ENCODE measurements at places on chromosomes 2 and 18.

DNA sequence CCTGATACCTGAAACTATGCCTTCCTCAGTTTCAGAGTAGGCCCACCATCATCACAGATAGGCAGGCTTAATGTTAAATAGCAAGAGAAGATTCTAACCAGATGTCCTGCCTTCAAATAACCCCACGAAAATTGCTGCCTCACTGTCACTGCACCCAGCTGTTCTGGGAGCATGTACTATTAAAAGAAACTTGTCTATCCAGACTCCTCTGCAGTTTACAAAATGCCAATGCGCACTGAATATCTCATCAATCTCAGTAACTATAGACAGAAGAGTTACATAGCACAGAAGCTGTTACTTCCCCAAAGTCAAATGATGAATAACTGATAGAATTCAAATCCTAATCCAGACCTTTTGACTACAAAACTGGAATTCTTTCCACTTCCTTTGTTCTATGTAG is 43.9 kb downstream of the WDR75 start:
- no peak for DNase-seq

DNA sequence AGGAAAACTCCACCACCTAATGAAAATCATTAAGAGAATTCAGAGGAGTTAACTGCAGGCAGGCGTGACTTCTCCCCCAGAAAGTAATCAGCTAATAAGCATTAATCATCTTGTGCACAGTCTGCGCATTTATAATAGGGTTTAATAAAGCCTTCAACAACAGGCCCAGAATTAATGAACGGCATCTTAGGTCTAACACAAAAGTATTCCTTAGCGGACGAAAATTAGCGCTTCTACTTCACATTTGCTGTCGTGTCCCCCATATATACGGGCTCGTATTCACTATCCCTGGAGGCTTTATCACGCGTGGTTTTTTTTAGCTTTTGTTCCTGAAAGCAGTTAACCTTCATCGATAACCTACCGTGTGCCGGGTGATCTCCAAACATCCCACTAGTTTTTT is 1.8 kb downstream of the ATP8B1 start:
- DNase-seq = no peak

DNA sequence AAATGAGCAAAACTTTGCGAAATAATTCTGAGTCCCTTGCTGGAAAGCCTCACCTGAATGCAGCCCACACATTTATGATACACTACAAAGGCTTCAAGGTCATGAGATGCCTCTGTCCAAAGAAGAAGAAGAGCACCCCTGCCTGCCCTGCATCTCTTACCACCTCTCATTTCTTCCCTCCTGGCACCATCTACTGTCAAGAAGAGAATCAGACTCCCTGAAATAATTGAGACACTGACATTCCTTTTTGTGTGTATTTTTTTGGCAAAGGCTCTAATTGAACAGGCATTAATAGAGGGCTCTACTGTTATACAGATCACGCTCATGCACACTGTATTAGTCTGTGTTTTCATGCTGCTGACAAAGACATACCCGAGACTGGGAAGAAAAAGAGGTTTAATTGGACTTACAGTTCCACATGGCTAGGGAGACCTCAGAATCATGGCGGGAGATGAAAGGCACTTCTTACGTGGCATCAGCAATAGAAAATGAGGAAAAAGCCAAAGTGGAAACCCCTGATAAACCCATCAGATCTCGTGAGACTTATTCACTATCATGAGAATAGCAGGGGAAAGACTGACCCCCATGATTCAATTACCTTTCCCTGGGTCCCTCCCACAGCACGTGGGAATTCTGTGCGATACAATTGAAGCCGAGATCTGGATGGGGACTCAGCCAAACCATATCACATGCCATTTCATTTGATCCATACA is 176.3 kb downstream of the ALPK2 start:
- no peak for DNase-seq

DNA sequence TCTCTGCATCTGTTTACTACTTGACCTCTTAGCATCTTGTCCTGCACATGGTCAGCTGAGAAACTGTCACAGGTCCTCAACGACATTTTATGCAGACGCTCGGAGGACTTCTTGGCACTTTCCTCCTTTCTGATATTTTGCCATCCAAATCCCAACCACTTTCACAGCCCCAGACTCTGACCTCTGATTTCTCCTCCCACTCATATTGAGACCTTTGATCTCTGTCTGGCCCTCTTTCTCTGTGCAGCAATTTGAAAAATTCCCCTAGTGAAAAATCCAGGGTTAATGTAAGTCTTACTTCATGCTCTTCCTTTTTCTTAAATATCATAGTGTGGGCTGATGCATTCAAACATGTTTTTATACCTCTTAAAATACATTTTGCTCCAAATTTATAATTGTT is 273.8 kb downstream of the CCDC102B start:
- no peak for DNase-seq

Data from inflammatory macrophage treated with lipopolysaccharide for 4 hours (primary cell).